ENCODE measurements at places on chromosomes 12 and 14. TPM values are rescaled to one million over a fixed set of nuclear protein-coding genes. Genes with fewer than 3 reads are reported as not detected.
A peak's percentile ranks its signal among the peaks of the same experiment; 100 is the strongest.

Gene TNFAIP2
- 301 TPM for total RNA-seq

Gene NRXN3
- total RNA-seq: 2.4 TPM

Gene ADCY4
- total RNA-seq: 57.5 TPM

Gene SMCO3
- total RNA-seq: 0.76 TPM

Gene SMIM41
- 0.31 TPM for total RNA-seq

Gene LRIG3
- total RNA-seq: 40.5 TPM

Gene CCT2
- total RNA-seq: 117 TPM

GRCh38 chr14:30706704-30707103, 84.6 kb downstream of the SCFD1 start:
- H3K36me3 ChIP-seq: peaks cover 4% of the 10 kb centered on the region
- H3K4me1 ChIP-seq: no peaks in the 10 kb centered on the region
- DNase-seq: no peak
- H3K4me3 ChIP-seq: no peak overlapping the region
- H3K27ac ChIP-seq: no peak overlapping the region

DNA sequence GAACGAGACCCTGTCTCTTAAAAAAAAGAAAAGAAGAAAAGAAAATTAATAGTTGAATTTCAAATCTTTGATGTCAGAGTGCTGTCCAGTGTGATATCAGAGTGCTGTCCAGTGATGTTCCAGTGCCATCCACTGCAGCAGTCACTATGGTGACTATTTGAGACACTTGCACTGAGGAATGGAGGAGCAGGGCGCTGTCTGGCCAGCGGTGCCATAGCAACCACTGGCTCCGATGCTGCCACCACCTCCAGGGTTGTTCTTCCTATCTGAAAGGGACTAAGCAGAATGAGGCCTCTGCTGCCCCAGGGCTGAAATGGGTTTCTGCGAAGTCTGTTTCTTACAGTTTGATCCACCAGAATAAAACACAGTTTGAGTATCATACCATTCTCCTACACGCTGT, 272.9 kb downstream of the NUAK1 start:
- H3K27me3 ChIP-seq: no peaks in the 10 kb centered on the region
- no peaks in the 10 kb centered on the region for H3K4me1 ChIP-seq
- H3K27ac ChIP-seq: no peak overlapping the region
- no peaks in the 10 kb centered on the region for H3K36me3 ChIP-seq
- no peak for DNase-seq

DNA sequence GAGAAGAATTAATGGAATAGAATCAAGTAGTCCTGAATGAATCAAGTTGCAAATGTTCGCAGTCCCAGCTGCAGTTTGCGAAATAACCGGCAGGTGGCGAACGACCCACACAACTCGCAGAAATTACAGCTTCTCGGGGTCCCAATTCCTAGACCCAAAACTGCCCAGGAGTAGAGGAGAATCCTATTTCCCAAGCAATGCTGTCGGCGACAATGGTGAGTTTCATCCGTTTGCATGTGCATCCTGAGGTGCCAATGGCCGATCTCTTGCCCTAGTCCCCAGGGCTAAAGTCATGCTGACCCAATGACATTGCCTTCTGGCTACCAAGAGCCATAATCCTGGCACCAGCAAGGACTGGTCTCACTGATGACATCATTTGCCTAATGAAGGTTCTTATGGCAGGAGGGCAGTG, 8.5 kb upstream of the ASCL1 start:
- H3K4me3 ChIP-seq: no peak overlapping the region
- DNase-seq: no peak
- H3K27me3 ChIP-seq: peaks cover 44% of the 10 kb centered on the region
- H3K4me1 ChIP-seq: no peaks in the 10 kb centered on the region

DNA sequence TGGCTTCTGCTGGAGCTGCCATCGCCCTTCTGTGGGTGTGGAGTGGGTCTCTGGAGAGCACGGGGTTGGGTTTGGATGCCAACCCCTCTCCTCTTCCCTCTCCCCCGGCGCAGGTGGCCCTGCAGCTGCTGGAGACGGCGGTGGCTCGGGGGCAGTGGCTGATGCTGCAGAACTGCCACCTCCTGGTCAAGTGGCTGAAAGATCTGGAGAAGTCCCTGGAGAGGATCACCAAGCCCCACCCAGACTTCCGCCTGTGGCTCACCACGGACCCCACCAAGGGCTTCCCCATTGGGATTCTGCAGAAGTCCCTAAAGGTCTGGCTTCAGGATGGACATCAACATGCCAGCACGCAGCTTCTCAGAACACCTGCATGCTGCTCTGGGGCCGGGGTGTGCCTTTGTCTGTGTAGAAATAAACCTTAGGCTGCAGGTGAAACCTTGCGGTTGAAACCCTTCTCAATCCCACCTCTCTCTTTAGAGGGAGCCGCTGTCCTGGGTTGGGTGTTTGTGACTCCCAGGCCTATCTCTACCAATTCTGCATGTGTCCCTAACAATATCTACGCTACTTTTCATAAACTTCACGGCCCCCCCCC, 44.3 kb downstream of the CCDC92 start:
- H3K4me1 ChIP-seq: no peaks in the 10 kb centered on the region
- H3K27ac ChIP-seq: no peak overlapping the region
- H3K36me3 ChIP-seq: no peaks in the 10 kb centered on the region
- no peak overlapping the region for H3K4me3 ChIP-seq
- peak; percentile 57 for DNase-seq
- no peaks in the 10 kb centered on the region for H3K27me3 ChIP-seq

- no peak overlapping the region for H3K27ac ChIP-seq
- H3K4me1 ChIP-seq: no peaks in the 10 kb centered on the region
- no peak overlapping the region for H3K4me3 ChIP-seq
- H3K36me3 ChIP-seq: no peaks in the 10 kb centered on the region
Observed at GRCh38 chr14:39768589-39768988, 336.4 kb upstream of the FBXO33 start.

DNA sequence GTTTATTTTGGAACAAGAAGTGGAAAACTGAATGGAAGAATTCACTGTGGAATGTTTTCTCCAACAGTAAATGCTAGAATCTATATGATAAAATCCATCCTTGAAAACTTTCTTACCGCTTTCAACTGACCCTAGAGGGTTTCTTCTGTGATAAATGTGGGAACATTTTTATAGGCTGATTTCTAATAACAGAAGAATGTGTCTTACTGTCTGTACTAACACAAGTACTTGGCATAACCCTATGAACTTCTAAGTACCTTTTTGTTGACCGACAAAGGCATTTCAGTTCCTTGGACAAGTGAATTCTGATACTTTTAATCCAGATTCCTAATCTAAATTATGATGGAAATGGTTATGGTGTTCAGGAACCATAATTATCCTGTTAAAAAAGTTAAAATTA, 1109.7 kb upstream of the FLRT2 start:
- H3K36me3 ChIP-seq: no peaks in the 10 kb centered on the region
- H3K4me3 ChIP-seq: no peak overlapping the region
- DNase-seq: no peak

DNA sequence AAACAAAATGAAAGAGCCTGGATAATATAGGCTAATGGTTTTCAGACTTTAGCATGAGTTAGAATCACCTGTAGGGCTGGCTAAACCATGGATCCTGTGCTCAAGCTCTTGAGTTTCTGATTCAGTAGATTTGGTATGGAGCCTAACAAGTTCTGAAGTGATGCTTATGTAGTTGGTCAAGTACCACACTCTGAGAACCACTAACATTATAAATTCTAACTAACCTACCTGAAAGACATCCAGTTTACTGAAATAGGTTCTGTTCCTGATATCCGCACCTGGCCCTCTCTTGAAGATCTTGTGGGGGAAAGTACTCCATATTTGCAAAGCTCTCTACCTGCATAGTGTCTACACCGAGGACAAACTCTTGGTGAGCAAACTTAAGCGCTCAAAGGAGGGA, 59.4 kb upstream of the VSX2 start:
- H3K36me3 ChIP-seq: no peaks in the 10 kb centered on the region
- no peak overlapping the region for H3K27ac ChIP-seq
- no peak for DNase-seq
- H3K27me3 ChIP-seq: no peaks in the 10 kb centered on the region
- H3K4me1 ChIP-seq: no peaks in the 10 kb centered on the region
- no peak overlapping the region for H3K4me3 ChIP-seq

DNA sequence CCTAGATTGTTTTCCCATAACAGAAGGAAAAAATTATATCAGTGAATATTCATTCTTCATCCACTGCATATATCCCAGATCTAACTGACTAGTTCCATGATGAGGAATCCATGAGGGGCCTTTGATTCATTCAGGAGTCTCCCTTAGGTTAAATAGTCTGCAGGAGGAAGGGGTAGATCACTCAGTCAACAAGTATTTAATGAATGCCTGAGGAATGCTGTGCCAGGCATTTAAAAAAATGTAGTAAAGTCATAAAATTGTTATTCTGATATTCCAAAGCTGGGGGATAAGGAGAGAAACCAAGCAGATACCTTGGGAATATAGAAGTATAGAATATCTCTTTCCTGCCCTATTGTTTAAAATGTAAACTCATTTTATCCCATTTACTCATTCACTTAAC, 216.2 kb upstream of the CAND1 start:
- no peak overlapping the region for H3K27ac ChIP-seq
- H3K36me3 ChIP-seq: no peaks in the 10 kb centered on the region
- DNase-seq: no peak
- H3K4me3 ChIP-seq: no peak overlapping the region

GRCh38 chr12:70268972-70269371, 25.7 kb downstream of the CNOT2 start:
- H3K27me3 ChIP-seq: no peaks in the 10 kb centered on the region
- H3K4me1 ChIP-seq: no peaks in the 10 kb centered on the region
- H3K27ac ChIP-seq: no peak overlapping the region

- no peak overlapping the region for H3K4me3 ChIP-seq
- H3K4me1 ChIP-seq: peaks cover 2% of the 10 kb centered on the region
- H3K27ac ChIP-seq: peak overlapping the region; percentile 55
- H3K27me3 ChIP-seq: no peaks in the 10 kb centered on the region
Observed at GRCh38 chr14:96268431-96269358, 12.7 kb downstream of the BDKRB1 start.

DNA sequence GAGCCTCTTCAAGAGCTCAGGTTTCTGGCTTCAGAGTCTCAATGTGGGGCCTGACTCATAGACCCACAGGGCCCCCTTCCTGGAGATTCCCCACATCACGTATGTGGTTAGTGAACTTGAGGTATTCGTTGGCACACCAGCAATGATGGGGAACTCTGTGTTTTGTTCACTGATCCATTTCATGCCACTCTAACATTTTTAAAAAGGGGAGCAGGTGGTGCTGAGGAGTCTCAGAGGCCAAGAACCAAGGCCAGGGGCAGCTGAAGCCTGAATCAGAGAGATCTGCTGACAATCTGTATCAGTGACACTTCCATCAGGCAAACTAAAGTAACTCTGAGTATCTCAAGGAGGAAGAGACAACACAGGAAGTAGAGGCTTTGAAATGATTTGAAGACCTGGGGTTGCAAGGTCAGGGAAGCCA, 323.4 kb downstream of the VRK1 start:
- no peak for DNase-seq
- H3K36me3 ChIP-seq: no peaks in the 10 kb centered on the region
- no peaks in the 10 kb centered on the region for H3K27me3 ChIP-seq
- no peak overlapping the region for H3K27ac ChIP-seq
- H3K4me3 ChIP-seq: no peak overlapping the region
- H3K4me1 ChIP-seq: no peaks in the 10 kb centered on the region

GRCh38 chr14:100059438-100059781, 5.8 kb upstream of the EVL start:
- H3K27ac ChIP-seq: no peak overlapping the region
- no peaks in the 10 kb centered on the region for H3K27me3 ChIP-seq
- no peak overlapping the region for H3K4me3 ChIP-seq
- no peak for DNase-seq
